Kidney (tissue), 22 donors: ENCODE measurements at places on chromosomes 6 and 20.

DNA sequence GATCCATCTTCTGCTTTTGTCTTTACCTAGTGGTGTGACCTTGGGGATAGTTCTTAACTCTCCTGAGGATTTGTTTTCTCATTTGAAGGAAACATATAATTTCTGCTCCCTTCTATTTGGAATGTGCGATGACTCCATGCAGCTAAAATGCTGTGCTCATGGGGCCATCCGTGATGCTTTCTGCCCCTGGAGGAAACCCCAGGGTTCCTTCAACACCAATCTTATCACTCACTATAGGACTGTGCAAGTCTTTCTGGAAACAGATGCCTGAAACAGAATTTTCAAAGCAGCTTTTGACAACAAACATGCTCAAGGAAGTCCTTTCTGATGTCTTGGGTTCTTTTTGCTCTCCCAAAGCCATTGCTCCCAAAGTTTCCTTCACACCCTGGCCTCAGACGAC, 128.8 kb upstream of the GGTLC1 start:
- no peak for DNase-seq

GRCh38 chr6:144062786-144063185, 32.6 kb downstream of the SF3B5 start:
- DNase-seq: no peak

GRCh38 chr6:163457637-163458561, 43.4 kb downstream of the QKI start:
- DNase-seq: no peak

DNA sequence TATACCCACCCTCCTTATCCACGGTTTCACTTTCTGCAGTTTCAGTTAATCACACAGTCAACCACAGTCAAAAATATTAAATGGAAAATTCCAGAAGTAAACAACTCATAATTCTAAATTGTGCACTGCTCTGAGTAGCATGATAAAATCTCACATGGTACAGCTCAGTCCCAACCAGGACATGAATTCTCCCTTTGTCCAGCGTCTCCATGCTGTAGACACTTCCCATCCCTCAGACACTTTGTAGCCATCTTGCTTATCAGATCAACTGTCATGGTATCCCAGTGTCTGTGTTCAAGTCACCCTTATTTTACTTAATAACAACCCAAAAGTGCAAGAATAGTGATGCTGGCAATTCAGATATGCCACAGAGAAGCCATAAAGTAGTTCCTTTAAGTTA, 94.7 kb downstream of the PDE10A start:
- no peak for DNase-seq

GRCh38 chr6:105993341-105994117, 92.6 kb upstream of the PRDM1 start:
- DNase-seq: peak; percentile 30

- peak; percentile 73 for DNase-seq
Measured at GRCh38 chr6:27502508-27503435, 29.9 kb upstream of the ZNF184 start.

DNA sequence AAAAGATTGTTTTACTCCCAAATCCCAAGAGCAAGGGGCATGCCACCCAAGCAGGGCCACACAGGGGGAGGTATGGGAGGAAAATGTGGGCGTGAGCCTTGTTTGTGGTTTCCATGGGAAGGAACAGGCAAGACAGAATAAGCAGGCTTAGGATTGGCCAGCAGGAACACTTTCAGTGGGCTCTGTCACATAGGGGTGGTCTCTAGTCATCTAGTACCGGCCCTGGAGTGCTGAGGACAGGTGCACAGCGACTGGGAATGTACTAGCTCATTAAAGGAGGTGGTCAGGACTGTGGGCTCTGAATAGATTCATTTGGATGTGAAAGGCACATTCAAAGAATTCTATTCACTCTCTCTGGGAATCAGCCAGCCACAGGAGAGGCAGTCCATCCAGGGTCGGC, 175.6 kb downstream of the TBC1D7 start:
- DNase-seq: no peak

- no peak for DNase-seq
Measured at GRCh38 chr6:20487669-20488375, 46.4 kb upstream of the CDKAL1 start.

- peak; percentile 10 for DNase-seq
Measured at GRCh38 chr6:161038229-161039031, 46.9 kb downstream of the MAP3K4 start.

- no peak for DNase-seq
Measured at GRCh38 chr20:57707320-57707719, 2.5 kb downstream of the PMEPA1 start.

DNA sequence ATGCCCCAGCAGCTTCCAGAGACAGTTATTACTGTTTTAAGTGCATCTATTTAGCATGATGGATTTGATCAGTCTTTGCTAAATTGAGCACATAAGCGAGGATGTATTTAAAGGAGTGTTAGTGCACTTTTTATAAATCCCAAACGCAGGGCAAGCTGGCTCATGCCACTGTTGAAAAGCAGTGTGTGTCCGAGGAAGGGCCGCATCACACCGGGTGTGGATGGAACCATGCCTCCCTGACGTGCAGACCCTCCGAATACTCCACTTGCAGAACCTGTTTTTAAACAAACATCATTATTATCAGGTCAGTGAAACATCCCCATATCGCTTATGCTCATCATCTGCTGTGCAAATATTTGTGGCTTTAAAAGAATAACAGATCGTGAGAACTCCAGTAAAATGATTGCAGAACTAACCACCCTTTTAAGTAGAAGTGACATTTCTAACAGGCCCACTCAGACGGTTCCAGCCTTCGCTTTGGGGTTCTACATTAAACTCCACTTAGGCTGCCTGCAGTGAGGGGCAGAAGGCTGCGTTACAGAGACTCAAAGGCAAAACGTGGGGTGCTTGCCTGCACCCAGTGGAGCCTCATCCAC, 190.1 kb downstream of the CDH4 start:
- DNase-seq: no peak

GRCh38 chr6:41201764-41202173, 820 bp upstream of the TREML2 start:
- no peak for DNase-seq

DNA sequence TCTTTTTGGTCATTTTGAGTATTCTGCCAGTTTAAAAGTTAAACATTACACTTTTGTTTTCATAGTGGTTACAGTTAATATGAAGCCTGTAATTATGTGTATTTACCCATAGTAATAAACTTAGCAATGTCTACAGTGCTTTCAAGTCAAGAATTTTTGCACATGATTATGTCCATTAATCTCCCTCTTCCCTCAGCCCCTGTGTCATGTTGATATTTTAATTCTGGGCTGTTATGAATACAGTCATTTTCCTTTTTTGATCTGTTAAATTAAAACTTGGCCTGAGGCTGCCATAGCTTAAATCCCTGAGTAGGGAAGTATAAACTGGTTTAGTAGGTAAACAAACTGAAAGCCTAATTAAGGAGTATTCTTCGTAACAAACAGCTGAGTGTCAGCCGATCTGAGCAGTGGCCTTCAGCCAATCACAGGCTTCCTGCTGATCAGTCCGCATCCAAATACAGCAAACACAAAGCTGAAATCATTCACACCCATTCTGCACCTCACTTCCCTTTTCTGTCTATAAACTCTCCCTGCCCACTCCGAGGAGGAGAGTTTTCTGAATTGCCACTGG, 9.5 kb upstream of the SFT2D1 start:
- DNase-seq: peak; percentile 9

DNA sequence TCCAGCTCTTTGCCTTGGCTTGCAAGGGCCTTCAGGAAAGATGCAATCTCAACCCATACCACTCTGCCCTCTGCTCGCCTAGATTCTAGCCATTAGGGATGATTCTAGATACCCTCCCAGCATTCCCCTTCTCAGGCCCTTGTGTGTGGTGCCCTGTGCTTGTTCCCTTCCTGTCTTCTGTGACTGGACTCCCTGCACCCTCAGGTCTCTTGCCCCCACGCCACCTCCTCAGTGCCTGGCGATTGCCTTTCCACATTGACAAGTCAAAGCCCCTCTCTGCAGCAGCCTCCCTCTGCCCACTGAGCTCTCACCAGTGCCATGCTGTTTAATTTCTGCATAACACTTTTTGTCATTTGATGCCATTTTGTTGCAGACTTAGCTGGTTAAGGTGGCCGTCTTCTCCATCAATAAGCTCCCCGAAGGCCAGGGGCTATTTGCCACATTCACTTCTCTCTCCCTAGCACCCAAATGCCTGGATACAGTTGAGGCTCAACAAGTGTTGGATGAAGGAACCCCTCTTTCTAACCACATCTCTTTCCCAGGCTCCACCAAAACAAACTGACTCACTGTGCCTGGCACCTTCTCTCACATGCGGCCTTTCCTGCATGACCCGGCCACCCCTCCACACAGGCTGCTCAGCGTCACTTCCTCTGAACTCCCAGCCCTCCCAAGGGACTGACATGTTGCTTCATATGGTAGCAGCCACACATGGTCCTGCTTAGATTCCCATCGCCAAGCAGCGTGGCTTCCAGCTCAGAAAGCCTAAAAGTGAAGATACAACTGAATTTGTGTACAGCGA, 4.6 kb upstream of the TXNDC5 start:
- no peak for DNase-seq
